ENCODE measurements at places on chromosomes 11 and 22.

DNA sequence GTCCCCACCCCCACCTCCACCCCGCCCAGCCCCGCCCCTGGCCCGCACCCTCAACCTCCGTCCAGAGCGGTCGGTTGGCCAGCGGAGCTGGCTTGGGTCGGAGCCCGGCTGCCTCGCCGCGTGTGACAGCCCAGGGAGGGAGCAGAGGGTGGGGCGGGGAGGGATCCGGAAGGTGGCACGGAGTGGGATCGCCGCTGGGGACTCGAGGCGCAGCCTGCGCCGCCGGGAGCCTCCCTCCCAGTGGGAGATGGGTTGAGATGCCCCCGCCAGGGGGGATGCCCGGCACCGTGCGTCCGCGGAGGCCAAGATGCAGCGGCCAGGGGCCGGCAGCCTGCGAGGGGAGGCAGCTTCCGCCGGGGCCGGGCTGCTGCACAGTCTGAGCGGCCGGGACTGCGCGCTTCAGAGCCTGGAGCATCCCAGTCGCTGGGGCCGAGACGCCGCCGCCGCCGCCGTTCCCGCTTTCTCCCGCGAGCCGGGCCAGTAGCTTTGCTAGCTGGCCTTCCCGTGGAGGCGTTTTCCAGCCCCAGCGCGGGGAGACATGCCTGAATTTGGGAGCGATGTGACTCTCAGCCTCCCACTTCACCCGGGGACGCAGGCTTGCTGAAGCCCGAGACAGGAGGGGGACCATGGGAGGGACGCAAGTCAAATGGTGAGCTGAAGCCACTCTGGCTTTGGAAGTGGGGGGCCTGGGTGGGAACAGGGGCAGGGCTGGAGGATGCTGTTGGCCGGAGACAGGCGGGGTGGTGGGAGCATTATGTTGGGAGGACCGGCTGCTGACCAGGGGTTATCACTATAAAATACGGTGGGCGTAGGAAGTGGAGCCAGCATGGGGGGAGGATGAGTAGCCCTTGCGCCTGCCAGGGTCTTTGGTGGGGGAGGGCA lies 40.2 kb downstream of the DIXDC1 start:
- no peak for DNase-seq

GRCh38 chr11:115060840-115061239 lies 382.5 kb downstream of the NXPE2 start:
- DNase-seq = no peak

DNA sequence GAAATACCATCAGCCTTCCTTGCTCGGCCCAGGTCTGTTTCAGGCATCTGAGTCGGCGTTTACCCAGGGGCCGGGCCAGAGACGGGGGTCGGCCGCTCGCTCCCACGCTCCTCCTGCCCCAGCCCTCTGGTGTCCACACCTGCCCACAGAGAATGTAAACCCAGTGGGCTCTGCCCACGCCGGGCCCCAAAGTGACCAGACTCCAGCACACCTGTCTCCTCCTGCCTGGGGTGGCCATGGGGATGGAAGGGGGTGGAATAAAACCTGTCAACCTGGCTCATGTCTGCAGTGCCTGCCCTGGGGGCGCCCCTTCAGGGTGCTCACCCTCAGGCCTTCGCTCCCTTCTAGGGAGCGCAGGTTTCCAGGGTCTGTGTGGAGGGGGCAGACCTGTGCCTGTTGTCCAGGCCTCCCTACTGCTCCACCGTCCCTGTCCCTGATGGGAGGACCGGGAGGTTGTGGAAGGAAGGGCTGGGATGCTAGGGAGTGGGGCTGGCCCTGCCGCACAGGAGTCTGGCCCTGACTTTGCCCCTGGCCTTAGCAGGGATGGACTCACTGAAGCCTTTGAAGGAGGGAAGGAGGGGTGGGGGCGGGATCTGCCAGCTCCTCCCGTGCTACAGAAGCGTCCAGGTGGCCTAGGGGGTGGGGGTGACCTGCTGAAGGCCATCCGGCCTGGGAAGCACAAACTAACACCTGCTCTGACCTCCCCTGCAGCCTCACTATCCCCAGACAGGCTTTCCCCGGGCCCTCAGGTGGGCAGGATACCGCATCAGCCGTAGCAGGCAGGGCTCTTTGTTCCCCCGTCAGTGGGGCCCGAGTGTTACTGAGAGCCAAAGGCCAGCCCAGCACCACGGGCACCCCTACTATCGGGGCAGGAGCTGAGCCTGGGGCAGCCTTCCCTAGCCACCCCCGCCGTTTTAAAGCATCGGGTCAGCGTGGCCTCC lies 14.7 kb upstream of the ARHGAP8 start:
- no peak for DNase-seq

DNA sequence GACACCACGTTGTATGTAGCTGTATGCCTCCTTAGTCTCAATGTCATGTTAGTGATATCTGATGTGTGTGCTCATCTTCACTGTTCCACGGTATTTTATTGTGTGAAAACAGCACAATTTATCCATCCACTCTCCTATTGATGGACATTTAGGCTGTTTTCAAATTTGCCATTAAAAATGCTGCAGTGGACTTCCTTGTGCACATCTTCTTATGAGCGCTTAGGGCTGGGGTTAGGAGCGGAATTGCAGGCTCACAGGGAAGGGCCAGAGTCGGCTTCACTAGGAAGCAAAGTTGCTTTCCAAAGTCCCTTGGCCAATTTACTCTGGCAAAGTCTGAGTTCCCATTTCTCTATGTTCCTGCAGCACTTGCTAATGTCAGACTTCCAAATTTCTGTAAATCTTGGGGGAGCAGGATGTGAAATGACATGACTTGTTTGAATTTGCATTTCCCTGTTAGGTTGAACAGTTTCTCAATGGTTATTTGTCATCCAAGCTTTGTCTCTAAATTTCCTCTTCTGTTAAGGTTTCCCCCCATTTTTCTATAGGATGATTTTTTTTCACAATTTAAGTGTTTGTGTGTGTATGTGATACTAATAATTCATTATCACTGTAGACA lies 75.4 kb downstream of the MYEOV start:
- no peak for DNase-seq

DNA sequence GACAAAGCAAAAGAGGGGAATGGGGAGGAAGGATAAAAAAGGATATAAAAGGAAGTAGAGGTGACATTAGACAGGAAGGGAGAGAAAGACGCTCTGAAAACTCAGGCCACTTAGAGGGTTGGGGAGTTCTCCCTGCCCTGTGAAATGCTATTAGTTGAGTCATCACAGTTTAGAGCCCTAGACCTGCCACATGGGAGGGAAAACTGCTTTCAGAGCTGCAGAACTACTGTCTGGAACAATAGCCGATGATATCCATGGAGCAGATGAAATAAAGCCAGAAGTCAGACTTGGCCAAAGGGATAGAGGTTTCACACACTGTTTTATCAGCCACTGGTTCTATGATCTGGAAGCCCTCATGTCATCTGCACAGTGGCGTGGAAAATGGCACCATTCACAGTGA lies 157.9 kb downstream of the NCAM1 start:
- DNase-seq = no peak

DNA sequence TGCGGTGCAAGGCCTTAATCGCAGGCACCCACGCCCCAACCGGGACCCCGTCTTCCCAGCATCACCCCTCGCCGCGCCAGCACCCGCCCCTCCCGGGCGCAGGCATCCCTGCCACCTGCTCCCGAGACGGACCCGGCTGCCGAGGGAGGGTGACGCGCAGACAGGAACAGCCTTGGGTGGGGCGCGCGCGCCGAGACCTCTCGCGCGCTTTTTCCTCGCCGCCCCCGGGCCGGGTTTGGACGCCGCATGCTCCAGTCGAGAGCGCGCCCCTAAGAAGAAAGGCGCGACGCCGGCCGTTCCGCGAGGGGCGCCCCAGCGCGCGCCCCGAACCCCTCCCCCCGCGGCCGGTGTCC lies 504 bp downstream of the CFL1 start:
- no peak for DNase-seq

- no peak for DNase-seq
These were observed 14.1 kb downstream of the VWCE start for GRCh38 chr11:61280883-61281580.

GRCh38 chr11:121113611-121114010 lies 12.6 kb downstream of the TECTA start:
- no peak for DNase-seq

- no peak for DNase-seq
These were observed 439 bp downstream of the YAP1 start for GRCh38 chr11:102110761-102111010.

GRCh38 chr11:30016588-30017363 lies at the start of gene KCNA4:
KCNA4 (minus strand) TSS chr11:30017030; CDS start chr11:30012678, 4,352 bp downstream.
- DNase-seq = no peak

DNA sequence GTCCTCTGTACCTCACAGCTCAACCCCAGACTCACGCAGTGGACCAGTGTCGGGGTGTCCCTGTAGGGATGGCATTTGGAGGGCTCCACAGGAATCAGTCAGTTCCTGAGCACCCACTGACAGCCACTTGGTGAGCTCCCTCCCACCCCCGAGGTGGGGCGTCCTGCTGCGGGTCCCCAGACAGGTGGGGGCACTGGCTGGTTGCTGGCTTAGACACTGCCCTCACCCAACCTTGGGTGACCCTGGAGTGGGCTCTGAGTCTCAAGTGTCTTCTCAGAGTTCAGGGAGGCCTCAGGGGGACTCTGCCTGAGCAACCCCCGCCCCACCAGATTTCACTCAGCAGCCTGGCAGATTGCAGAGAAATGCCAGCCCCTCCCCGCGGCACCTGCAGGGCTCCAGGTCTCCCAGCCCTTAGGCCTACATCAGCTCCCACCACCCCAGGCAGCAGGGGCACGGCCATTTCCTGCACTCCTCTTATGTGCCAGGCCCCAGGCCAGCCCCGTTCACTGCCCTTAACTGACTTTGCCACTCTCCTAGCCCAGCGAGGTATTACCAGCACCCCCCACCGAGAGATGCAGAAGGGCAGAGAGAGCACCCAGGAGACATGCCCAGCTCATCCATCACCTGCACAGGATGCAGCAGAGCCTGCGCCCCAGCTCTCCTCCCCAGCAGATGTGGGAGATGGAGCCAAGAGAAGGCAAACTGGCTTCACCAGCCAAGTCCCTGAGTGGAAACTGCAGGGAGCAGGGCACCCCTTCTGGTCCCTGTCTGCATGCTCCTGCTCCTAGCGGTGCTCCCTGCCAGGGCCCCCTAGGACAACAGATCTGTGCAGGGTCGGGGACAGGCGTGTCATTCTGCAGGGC lies 2.4 kb downstream of the PRR5 start:
- DNase-seq = no peak

GRCh38 chr11:57787920-57788702 lies 26.5 kb downstream of the CTNND1 start:
- DNase-seq = no peak

DNA sequence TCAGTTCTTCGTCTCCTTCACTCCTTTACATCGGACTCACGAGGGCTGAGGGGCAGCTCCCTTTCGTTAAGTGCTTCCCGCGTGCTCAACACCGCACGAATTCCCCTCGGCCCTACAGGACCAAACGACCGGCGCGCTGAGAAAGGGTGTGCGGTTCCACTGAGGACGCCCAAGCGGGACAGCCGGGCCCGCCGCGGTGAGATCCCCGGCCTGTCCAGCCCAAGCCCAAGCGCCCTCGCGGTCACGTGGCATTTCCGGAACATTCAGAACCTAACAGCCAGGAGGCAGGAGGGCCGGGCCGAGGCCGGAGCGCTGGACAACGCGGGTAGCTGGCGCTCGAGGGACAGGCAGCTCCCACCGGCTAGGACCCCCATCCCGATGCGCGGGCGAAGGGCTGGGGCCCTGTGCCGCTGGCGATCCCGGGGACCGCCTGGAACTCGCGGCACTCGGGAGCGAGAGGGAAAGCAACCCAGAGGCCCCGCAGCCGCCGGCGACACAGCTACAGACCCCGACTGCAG lies 737 bp upstream of the STIP1 start:
- DNase-seq = no peak

DNA sequence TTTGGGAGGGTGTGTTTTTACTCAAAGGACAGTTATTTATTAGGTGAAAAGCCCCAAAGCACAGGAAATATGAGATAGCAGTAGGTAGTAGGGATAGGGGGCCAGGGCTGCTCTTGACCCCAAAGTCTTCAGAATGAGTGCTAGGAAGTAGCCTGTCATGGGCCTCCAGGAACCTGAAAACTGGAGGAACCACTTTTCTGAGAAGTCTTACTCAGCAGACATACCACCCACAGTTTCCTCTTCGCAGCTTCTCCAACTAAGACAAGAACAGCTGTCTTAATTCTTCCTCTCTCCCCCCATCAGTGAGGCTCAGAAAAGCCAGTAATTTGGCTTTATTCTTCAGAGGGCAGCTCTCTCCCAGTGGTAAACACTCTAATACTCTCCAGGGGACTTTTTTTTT lies 84.0 kb upstream of the CTSC start:
- DNase-seq = peak; percentile 26

GRCh38 chr11:10743354-10744000 lies 7.6 kb upstream of the CTR9 start:
- DNase-seq = peak; percentile 34
